ENCODE measurements at places on chromosomes 12 and 14. TPM values are rescaled to one million over a fixed set of nuclear protein-coding genes. Genes with fewer than 3 reads are reported as not detected.

Gene WNT1
- total RNA-seq, result not detected

Gene TAS2R8
- 0.09 TPM for total RNA-seq

Gene LRTM2
- total RNA-seq, result not detected

Gene CLEC14A
- total RNA-seq, result 286 TPM

Gene SLC2A14
- total RNA-seq, result not detected

Gene SLC7A7
- total RNA-seq, result 13.6 TPM

Gene PYGL
- 63.3 TPM for total RNA-seq

Gene TAS2R46
- total RNA-seq, result 3.1 TPM

Gene FGF6
- total RNA-seq, result not detected

Gene ARMH4
- total RNA-seq, result 1.0 TPM

Gene OR10AD1
- total RNA-seq, result not detected

Gene HELB
- 1.3 TPM for total RNA-seq

Gene CIDEB
- total RNA-seq, result 1.4 TPM

Measured in endothelial cell of coronary artery (primary cell).